Pancreas (tissue), 10 donors: ENCODE measurements at places on chromosomes 16 and 17. TPM values are rescaled to one million over a fixed set of nuclear protein-coding genes. Genes with fewer than 3 reads are reported as not detected.
A peak's percentile ranks its signal among the peaks of the same experiment; 100 is the strongest.

GPR139 gene
- total RNA-seq, result not detected

NXPH3 gene
- 0.20 TPM for total RNA-seq

MTSS2 gene
- total RNA-seq, result 5.0 TPM

RNF43 gene
- 11.9 TPM for total RNA-seq

HEATR9 gene
- total RNA-seq, result not detected

TBC1D3K gene
- total RNA-seq, result not detected

MARVELD3 gene
- total RNA-seq, result 15.1 TPM

C17orf50 gene
- total RNA-seq, result not detected

GRB7 gene
- total RNA-seq, result 25.5 TPM

OR3A3 gene
- not detected for total RNA-seq

TP53TG3B gene
- not detected for total RNA-seq

MT3 gene
- not detected for total RNA-seq

CLEC18B gene
- total RNA-seq, result 0.56 TPM

KCNG4 gene
- total RNA-seq, result not detected

PIGW gene
- total RNA-seq, result 2.4 TPM

HAP1 gene
- total RNA-seq, result 1.3 TPM

IKZF3 gene
- total RNA-seq, result 0.90 TPM

MYH2 gene
- total RNA-seq, result not detected

GPRC5C gene
- total RNA-seq, result 99.3 TPM

CCL17 gene
- total RNA-seq, result not detected

DNA sequence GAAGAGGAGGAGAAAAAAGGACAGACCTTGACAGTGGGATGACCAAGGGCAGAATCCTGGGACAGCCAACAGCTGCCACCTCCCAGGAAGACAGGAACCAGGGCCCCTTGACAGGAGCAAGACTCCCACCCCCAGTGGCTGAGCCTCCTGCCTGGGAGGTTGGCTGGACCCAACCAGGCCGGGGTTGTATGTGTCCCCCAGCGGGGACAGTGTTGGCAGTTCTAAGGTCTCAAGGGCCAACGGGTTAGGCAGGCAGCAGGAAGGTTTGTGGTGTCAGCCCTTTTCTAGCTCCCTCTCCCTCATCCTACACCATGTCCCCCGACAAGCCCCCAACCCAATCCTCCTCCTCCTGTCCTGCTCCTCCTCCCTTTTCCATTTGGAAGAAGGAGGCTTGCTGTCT lies 126.2 kb downstream of the MRM1 start:
- no peak for DNase-seq

DNA sequence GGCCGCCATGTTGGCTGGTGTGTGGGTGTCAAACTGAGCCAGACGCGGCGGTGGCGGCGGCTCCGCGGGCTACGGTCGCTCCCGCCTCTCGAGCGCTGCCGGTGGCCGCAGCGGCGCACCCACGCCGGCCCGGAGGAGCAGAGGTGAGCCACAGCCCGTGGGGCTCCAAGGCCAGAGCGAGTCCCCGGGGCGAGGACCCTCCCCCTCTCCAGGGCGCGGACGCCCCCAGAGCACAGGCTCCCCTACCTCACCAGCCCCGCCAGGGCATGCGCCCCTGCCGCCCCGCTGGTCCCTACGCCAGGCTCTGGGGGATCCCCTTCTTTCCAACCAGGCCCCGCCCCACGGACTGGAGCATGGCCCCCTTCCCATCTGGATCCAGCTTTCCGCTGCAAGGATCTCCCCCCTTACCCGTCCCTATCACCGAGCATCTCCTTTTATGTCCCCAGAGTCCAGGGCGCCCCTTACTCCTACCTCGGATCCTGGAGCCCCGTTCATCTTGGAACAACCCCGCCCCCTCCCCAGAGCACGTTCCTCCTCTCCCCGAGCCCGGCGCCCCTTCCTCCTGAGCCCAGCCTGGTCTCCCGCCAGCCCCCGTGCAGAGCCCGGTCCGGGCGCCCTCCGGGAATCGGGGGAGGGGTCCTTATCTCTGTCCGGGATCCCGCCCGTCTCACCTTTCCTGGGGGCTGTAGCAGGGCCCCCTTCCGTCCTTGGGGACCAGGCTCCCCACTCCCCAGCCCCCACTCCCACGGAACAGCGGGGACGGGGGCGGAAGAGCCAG lies 412 bp downstream of the EPN2 start:
- peak; percentile 66 for DNase-seq

DNA sequence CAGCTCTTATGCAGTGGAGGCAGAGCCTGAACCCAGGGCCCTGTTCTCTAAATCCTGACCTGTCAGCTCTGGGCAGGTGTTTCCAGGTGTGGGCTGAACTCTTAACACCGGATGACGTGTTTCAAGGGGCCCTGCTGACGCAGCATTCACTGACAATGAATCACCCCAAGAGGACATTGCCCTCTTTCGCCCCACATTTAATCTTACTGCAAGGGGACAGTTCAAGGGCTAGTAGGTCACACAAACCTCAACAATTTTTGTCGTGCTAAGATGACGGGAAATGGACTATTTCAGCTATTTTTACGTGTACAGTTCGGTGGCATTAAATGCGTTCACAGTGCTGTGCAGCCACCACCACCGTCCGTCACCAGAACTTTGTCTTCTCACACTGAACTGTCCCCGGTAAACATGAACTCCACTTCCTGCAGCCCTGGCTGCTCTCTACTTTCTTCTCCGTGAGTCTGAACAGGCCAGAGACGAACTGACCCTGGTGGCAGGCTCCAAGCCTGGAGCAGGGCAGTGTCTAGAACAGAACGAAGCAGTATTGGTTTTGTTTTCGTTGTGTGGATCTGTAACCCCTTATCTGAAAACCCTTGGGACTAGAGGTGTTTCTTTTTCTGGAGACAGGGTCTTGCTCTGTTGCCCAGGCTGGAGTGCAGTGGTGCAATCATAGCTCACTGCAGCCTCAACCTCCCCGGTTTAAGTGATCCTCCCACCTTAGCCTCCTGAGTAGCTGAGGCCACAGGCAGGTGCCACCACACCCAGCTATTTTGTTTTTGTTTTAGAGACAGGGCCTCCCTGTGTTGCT lies 88.4 kb upstream of the CIBAR2 start:
- DNase-seq, result peak; percentile 10

GRCh38 chr16:12995721-12996372 lies 94.4 kb downstream of the SHISA9 start:
- no peak for DNase-seq

GRCh38 chr17:57210972-57211411 lies 45.3 kb upstream of the MSI2 start:
- DNase-seq, result no peak

DNA sequence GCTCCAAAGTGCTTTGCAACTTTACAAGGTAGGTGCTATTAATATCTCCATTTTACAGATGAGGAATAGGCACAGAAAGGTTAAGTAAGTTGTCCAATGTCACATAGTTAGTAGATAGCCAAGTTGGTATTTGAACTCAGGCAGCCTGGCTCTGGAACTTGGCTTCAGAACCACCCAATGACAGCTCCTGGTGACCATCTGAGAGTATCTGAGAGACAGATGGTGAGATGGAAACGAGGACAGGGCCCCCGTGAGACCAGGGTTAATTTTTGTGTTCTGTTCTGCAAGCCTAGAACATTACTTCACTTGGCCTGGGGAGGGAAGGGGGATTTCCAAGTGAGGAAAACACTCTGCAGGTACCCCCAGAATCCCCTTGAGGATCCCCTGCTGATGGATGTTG lies 9.8 kb upstream of the TMEM132E start:
- no peak for DNase-seq

GRCh38 chr16:52488837-52489289 lies 58.1 kb downstream of the TOX3 start:
- peak; percentile 28 for DNase-seq

- no peak for DNase-seq
These were observed 1339.3 kb upstream of the GOT2 start for GRCh38 chr16:60073376-60073775.

DNA sequence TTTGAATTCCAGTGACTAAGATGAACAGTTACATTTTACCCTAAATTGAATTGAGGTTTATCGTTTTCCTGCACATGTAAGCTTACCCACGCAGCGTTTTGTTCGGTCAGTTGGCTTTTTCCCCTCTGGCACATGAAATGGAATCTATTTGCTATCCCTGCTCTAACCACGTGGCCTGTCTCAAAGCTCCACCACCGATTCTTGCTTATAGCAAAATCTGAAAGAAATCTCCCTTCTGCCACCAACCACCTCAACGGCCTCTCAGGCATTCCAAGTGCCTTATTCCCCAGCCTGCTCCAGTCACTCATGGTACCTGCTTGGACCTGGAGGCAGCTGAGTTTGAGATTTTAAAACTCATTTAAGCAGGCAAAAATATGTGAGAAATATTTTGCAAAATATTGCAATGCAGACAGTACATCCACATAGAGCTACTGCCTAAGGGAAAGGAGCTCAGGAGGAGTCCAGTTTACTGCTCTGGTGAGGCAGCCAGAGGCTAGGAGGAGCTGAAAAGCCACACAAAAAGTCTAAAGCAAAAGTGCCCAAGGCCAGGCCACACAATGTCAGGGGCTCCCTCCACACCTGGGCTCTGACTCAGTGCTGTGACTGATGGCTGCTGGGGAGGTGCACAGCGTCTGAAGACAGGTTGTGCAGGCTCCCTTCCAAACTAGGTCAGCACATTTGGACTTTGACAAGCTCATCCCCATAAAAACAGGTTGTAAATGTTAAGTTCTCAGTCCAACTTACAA lies 26.4 kb downstream of the ARHGAP17 start:
- no peak for DNase-seq

DNA sequence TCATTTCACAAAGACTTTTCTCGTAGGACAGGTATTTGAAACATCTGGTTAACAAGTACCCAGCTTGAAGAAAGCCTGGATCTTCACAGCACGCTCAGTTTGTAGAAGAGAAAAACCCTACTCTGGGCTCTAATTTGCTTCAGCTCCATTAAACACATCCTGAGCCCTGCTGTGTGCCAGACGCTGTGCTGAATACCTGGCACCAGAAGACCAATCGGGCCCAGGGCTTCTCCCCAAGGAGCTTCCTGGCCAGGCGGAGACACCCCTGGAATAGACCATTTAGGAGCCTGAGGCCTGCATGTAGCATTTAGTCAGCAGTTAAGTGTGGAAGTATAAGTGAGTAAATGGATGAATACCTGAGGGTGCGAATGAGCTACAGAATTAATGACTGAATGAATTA lies 8.9 kb upstream of the ABAT start:
- DNase-seq, result no peak

GRCh38 chr16:54287131-54288029 lies 793 bp upstream of the IRX3 start:
- DNase-seq, result no peak

GRCh38 chr17:76440751-76441362 lies 12.1 kb downstream of the UBE2O start:
- DNase-seq, result no peak

DNA sequence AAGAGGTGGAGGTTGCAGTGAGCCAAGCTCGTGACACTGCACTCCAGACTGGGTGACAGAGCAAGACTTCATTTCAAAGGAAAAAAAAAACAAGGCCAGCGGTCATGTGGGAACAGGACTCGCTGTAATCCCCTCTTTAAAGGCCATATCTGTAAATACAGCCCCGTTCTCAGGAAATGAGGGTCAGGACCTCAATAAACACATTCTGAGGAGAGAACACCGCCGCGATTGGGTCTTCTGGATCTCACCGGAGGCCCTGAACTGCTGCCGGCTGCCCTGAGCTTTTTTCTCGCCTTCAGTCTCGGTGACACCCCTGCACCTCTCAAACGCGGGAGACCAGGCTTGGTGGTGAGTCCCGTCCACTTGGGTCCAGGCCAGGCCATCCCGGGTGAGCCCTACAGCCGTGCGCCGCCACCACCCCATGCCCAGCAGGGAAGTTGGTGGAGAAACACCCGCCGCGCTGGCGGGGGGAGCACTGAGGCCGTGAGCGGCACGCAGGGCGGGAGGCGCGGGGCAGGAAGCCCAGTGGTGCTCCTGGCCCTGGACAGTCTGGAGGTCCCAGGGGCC lies 28.4 kb downstream of the SLC25A10 start:
- no peak for DNase-seq

GRCh38 chr17:28487881-28488532 lies 14.6 kb downstream of the SLC13A2 start:
- no peak for DNase-seq

- no peak for DNase-seq
These were observed 204.7 kb upstream of the HSBP1 start for GRCh38 chr16:83602761-83603722.

GRCh38 chr16:2033057-2033908 lies 6.6 kb downstream of the NHERF2 start:
- DNase-seq, result no peak

- DNase-seq, result no peak
These were observed 975.3 kb upstream of the SOX9 start for GRCh38 chr17:71145486-71145885.

DNA sequence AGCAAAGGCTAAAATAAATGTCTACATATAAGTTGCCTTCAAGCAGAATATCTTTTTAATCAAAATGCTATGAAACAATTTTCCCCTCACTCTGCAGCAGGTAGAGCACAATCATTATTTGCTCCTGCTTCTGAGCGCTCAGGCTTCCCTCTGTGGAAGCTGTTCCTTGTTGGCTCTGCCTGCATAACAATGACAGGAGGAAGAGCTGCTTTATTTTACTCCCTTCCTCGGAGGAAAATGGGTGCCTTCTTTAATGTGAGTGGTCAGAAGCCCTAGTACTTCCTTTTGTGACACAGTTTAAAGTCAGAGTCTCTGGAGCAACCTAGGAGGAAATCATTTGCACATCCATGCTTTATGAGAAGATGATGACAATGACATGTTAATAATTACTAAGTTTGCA lies 492.1 kb downstream of the CDH8 start:
- no peak for DNase-seq

GRCh38 chr16:89562939-89563338 lies 2.5 kb downstream of the RPL13 start:
- no peak for DNase-seq

- no peak for DNase-seq
These were observed 436.1 kb upstream of the GOT2 start for GRCh38 chr16:59170099-59170712.

- DNase-seq, result no peak
These were observed 21.9 kb downstream of the KIF2B start for GRCh38 chr17:53844491-53845107.

GRCh38 chr16:87622756-87623319 lies 20.5 kb downstream of the JPH3 start:
- DNase-seq, result no peak

GRCh38 chr16:35131429-35131828 lies 1672.0 kb downstream of the TP53TG3F start:
- DNase-seq, result no peak

GRCh38 chr16:83808573-83809014 lies 816 bp downstream of the HSBP1 start:
- no peak for DNase-seq

- DNase-seq, result no peak
These were observed 19.8 kb upstream of the RPH3AL start for GRCh38 chr17:372157-373152.
